Skin of body (tissue), 3 donors: ENCODE measurements at places on chromosomes 2 and 18. TPM values are rescaled to one million over a fixed set of nuclear protein-coding genes. Genes with fewer than 3 reads are reported as not detected.

DNA sequence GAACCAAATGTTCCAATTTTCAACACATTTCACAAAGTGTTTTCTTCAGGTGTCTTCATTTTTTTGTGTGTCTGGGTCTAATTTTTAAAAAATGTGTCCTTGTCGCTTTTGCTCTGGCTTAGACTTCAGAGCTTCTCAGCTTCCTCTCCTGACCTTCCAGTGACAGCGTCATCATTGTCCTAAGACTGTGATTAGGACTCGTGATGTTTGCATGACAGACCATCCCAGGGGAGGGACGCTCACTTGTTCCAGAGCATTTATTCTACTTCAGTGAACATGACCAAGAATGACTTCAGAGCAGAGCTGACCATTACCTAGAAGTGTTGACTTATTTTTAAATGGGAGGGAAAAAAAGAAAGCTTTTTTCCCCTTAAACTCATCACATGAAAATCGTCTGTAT, 591.9 kb downstream of the IRS1 start:
- DNase-seq = no peak

GRCh38 chr2:13018490-13018889, 301.8 kb downstream of the TRIB2 start:
- DNase-seq = no peak

- DNase-seq = no peak
These were observed 136.3 kb upstream of the GATA6 start for GRCh38 chr18:22033085-22033484.

Gene DSG3
- total RNA-seq = 56.9 TPM

Gene GAL3ST2
- 0.30 TPM for total RNA-seq

DNA sequence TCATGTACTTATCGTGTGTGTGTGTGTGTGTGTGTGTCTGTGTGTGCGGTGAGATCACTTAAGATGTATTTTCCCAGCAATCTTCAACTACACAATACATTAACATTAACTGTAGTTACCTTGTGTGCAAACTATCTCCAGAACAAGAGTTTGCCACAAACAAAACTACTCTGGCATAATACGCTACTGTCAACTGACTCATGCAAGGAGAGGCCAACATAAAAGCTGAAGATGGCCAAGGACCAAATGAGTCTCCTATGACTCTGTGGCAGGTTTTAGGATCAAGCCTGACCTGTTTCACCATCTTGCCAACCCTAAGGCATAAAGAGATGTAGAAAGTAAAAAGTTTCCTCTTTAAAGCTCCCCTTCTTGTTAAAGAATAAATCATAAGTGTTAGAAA, 20.1 kb downstream of the CYB5A start:
- DNase-seq = no peak

GRCh38 chr2:204279819-204280218, 265.5 kb upstream of the PARD3B start:
- DNase-seq = no peak

Gene CCDC121
- 6.3 TPM for total RNA-seq

DNA sequence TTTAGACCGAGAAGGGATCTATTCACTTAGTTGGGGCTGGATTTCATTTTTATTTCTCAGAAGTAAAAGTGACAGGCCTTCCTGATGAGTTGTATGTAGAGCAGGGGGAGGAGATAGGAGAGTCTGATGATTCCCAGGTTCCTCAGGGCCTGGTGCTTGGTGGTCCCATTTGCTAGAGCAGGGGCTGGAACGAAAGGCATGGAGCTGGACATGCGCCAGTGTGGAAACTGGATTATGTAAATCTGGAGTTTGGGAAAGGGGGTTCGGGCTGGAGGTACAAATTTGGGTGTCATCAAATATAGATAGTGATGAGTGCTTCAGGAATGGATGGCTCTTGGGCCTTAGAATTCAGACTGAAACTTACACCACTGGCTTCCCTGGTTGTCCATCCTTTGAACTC, 27.5 kb downstream of the GNLY start:
- no peak for DNase-seq

DNA sequence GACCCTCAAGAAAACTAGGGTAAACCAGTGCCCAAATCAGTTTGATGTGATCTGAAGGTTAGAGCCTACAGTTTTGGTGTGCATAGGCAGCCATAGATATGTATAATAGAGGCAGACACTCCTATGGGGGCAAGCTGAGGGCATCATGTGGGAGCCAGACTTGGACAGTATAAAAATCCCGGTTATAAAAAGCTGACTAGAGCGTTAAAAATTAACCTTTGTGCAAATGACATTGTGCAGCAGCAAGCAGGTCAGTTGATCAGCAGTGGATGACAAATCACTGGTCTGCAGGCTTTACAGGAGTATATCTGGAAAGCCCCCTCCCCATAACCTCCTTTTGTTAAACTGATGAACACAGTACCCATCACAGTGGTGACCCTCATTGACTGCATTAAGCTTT, 107.8 kb downstream of the CTNNA2 start:
- DNase-seq = no peak

- peak; percentile 12 for DNase-seq
These were observed 792.6 kb downstream of the CPS1 start for GRCh38 chr2:211349031-211349430.

DNA sequence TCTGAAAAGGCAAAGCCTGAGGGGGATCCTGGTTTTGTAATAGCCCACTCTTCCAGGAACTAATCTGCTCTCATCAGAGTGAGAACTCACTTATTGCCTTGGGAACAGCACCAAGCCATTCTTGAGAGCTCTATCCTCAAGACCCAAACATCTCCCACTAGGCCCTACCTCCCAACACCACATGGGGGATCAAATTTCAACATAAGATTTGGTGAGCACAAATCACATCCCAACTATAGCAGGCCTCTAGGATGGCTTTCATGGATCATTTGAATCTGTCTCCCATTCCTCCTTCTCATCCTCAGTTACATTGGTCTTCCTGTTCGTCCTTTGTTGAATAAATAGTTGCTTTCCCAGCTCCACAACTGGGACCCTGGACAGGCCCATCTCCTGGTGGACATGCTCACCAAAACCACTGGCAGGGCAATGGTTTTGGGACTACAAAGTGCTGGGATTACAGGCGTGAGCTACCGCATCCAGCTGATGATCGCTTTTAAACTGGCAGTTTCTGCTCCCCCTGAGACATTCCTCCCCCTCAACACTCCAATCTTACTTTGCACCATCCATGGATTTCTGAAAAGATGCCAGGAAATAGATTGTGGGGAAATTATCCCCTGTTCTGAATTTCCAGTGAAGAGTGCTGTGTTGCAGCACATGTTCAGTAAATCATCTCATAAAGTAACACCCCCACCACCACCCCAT, 42.6 kb downstream of the MCFD2 start:
- DNase-seq = peak; percentile 79

DNA sequence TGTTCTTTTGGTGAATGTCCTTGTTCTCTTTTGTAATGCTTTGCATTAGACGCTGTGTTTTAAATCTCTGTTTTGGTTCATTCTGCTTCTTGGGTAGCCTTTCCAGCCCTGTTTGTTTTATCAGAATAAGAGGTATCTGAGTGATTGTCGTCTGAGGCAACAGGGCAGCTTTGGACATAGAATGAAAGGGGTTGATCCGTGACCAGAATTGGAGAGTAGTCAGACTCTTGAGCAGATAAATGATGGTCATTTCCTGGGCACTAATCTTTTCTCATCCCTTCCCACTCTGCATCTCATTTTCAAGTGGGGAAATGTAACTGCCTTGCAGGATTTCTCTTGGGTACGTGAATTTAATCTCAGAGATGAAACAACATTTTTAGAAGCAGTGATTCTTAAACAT, 61.4 kb downstream of the TAF4B start:
- DNase-seq = no peak

DNA sequence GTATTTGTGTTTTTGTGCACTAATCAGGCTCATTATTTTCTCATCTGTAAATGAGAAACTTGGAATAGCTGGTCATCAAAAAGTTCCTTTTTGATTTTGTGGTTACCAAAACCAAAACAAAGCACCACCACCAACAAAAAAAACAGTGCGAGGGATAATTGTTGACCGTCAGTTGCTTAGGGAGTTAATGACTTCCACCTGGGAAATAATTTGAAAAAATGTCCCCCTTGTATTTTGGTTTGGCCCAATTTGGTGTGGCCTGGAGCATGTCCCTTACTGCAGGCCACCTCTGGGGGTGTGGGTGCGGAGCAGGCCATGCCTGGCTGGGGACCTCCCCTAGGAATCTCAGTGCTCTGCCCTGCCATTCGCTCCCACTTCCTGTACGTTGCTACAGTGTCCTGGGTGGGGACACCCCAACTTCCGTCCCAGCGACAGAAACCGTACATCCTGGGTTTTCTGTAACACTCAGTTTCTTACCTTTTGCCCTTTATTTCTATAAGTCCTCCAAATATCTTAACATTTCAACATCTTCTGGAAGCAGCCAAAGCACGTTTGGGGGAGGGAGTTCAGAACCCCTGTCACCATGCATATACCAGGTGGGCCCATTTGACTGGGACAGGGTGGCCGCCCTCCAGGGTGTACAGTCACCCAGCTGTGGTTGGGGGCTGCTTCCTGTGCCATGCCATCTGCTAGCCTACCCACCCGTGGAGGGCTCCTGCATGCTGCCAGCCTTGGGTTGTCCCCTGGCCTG, 31.3 kb downstream of the NCK2 start:
- no peak for DNase-seq

Gene FAM124B
- 4.9 TPM for total RNA-seq

- DNase-seq = no peak
These were observed 55.4 kb upstream of the SMAD2 start for GRCh38 chr18:47985866-47986265.

DNA sequence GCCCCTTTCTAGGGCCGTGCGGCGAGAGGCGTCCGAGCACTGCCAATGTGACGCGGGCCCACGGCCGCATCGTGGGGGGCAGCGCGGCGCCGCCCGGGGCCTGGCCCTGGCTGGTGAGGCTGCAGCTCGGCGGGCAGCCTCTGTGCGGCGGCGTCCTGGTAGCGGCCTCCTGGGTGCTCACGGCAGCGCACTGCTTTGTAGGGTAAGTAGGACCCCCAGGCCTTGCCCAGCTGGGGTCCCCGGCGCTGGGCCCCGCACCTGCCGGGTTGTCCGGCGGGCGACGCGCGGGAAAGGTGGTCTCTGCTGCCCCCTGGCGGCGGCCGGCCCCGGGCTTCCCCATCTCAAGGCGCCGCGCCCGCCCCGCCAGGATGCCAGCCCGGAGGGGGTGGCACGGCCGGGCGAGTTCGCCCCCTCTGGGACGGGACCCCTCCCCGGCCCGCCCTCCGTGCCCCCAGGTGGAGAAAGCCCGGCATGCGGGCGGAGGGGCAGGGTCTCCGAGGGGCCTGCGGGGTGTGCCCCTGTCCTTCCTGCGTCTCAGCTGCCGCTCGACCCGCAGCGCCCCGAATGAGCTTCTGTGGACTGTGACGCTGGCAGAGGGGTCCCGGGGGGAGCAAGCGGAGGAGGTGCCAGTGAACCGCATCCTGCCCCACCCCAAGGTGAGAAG, 1.9 kb downstream of the PRSS56 start:
- no peak for DNase-seq

- DNase-seq = no peak
These were observed 51.0 kb downstream of the PRELID3A start for GRCh38 chr18:12458771-12459170.

Gene CTAGE1
- total RNA-seq = not detected

DNA sequence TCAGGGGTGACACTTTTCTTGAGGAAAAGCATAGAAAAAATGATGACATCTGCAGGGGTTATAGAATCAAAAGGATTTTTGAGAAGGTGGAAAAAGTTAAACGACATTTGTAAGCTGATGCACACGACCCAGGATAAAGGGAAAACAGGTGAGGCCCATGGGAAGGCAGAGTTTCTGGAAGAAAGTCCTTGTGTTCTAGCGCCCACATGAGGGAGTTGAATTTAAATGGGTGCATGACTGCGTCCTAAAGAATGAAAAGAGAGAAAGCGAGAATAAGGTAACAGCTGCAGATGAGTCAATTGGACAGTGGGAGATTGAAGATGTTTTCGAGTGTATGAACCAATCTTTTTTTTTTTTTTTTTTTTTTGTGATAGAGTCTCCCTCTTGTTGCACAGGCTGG, 158.1 kb downstream of the GALR1 start:
- DNase-seq = no peak

GRCh38 chr2:176392744-176393414, 123.6 kb downstream of the MTX2 start:
- DNase-seq = no peak

Gene INPP4A
- 22.3 TPM for total RNA-seq

Gene DHRS9
- 1.6 TPM for total RNA-seq

Gene FARP2
- 52.6 TPM for total RNA-seq

- no peak for DNase-seq
These were observed 63.2 kb upstream of the SPAG16 start for GRCh38 chr2:213220967-213221603.

Gene TNS1
- total RNA-seq = 92.3 TPM

Gene NT5DC4
- total RNA-seq = not detected

Gene SDC1
- total RNA-seq = 127 TPM

Gene TPO
- 0.49 TPM for total RNA-seq

DNA sequence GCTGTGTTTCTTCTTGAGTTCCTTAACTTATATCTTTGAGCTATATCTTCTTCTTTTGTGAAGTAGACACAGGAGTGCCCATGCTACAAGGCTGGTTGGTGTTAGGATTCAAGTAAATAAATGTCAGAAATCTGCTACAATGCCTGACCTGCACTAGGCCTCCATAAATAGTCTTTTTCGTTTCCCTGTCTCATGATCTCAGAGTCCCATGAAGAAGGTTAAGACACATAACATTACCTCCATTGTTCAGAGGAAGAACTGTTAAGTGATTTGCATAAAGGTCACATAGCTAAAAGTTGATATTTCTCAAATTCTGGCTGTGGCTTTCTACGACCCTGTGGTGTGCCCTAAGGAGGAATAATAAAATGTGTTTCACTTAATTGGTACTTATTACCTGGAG, 228.4 kb downstream of the KCNS3 start:
- no peak for DNase-seq

GRCh38 chr2:96207774-96208142, 869 bp downstream of the STARD7 start:
- peak; percentile 59 for DNase-seq

- no peak for DNase-seq
These were observed 21.5 kb upstream of the SNTG2 start for GRCh38 chr2:929011-929735.

Gene UGT1A9
- not detected for total RNA-seq
